ENCODE measurements at places on chromosomes 6 and 20. TPM values are rescaled to one million over a fixed set of nuclear protein-coding genes. Genes with fewer than 3 reads are reported as not detected.

SNAP91 gene
- not detected for polyA plus RNA-seq

PABPC1L gene
- 20.7 TPM for polyA plus RNA-seq

IL17F gene
- polyA plus RNA-seq = not detected

CCDC170 gene
- polyA plus RNA-seq = 1.9 TPM

TSHZ2 gene
- polyA plus RNA-seq = not detected

FOXQ1 gene
- polyA plus RNA-seq = 0.07 TPM

BANF2 gene
- not detected for polyA plus RNA-seq

CCM2L gene
- polyA plus RNA-seq = not detected

PTCHD4 gene
- polyA plus RNA-seq = 2.3 TPM

DPPA5 gene
- polyA plus RNA-seq = not detected

MDFI gene
- polyA plus RNA-seq = 0.35 TPM

SCGN gene
- polyA plus RNA-seq = not detected

PLCB1 gene
- 16.4 TPM for polyA plus RNA-seq

TBXT gene
- polyA plus RNA-seq = not detected

C20orf173 gene
- polyA plus RNA-seq = not detected

FITM2 gene
- 4.1 TPM for polyA plus RNA-seq

RSPO4 gene
- polyA plus RNA-seq = not detected

HLA-DOB gene
- polyA plus RNA-seq = not detected

FLRT3 gene
- 2.2 TPM for polyA plus RNA-seq

EMILIN3 gene
- polyA plus RNA-seq = 0.17 TPM

LBP gene
- not detected for polyA plus RNA-seq

CDH22 gene
- polyA plus RNA-seq = not detected

GPX5 gene
- not detected for polyA plus RNA-seq

GSTA3 gene
- polyA plus RNA-seq = not detected

MAFB gene
- 0.14 TPM for polyA plus RNA-seq

RGS17 gene
- 8.9 TPM for polyA plus RNA-seq

CASS4 gene
- polyA plus RNA-seq = 36.8 TPM

ADTRP gene
- polyA plus RNA-seq = 0.33 TPM

KHDRBS2 gene
- polyA plus RNA-seq = not detected

WFDC5 gene
- polyA plus RNA-seq = not detected

SPTLC3 gene
- polyA plus RNA-seq = 2.7 TPM

CYP39A1 gene
- polyA plus RNA-seq = not detected

DDX43 gene
- 0.21 TPM for polyA plus RNA-seq

NAPB gene
- polyA plus RNA-seq = 6.4 TPM

DEFB124 gene
- polyA plus RNA-seq = not detected

TTPAL gene
- 12.6 TPM for polyA plus RNA-seq
